ENCODE measurements at places on chromosomes 13 and 19.

GRCh38 chr13:93882086-93882651 lies 597.3 kb downstream of the DCT start:
- no peak for DNase-seq

DNA sequence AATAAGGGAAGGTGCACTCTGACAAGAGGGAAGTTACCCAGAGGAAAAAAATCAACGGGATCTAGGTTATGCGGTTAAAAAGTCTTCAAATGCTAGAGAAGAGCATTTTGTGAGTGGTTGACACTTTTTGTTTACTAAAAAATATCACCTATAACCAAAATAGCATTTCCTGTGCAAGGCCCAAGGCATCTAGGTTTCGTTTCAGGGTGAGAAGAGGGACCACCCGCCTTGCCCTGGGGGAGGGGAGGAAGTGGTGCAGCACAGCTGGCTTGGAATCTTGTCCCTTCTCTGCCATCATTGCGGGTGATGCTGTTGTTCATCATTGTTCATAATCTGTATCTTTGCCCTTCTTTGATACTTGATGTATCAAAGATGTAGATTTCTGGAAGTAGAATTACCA lies 80.6 kb downstream of the NUFIP1 start:
- DNase-seq = no peak

DNA sequence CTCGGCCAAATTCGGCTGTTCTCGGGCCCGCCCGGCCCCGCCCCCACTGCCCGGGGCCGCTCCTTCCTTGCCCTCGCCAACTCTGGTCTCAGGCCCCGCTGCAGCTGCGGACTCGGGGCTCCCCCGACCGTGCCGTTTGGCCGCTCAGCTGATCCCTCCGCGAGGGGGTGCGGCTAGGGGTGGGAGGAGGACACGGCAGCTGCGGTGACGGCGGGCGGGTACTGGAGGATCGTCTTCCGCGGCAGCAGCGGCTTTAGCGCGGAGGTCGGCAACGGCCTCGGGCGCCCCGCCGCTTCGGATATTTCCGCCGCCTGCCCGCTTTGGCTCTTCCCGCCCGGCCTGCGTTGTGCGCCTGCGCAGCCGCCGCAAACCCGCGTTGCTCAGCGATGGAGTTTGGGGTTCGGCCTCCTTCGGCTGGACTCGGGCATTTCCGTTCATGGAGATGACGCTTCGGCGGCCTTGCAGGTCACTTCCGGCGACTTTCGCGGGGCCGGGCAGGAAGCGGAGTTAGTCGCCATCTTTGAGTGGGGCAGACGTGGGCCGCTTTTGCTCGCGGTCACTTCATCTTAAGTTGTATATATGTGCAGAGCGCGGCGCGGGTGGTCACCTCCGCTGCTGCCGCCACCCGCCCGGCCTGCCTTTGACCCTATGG lies 338 bp upstream of the UBE2M start:
- DNase-seq = no peak

GRCh38 chr13:23822252-23822824 lies 66.9 kb downstream of the MIPEP start:
- DNase-seq = no peak

- no peak for DNase-seq
Observed at GRCh38 chr13:59755632-59756290, 408.0 kb downstream of the DIAPH3 start.

DNA sequence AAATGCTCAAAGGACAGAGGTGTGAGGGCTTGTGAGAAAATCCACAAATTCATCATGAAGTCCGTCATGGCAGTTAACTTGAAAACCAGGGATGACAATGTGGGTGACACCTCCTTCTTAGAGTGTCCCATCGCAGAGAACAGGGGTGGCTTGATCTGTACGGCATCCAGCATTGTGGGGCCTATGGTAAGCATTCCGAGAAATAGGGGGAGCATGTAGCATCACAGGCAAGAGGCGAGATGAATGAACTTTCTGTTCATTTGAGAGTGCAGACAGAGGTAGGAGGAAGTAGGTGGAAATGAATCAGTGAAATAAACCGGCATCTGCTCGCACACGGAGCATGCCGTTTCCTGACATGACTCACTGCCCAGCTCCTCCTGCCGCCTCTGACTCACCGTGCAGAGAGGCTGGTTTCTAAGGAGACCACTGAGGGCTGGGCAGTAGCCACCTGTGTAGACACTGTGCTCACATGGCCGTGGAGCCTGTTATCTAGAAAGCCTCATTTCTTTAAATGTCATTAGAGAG lies 339.0 kb downstream of the RFC3 start:
- DNase-seq = no peak

DNA sequence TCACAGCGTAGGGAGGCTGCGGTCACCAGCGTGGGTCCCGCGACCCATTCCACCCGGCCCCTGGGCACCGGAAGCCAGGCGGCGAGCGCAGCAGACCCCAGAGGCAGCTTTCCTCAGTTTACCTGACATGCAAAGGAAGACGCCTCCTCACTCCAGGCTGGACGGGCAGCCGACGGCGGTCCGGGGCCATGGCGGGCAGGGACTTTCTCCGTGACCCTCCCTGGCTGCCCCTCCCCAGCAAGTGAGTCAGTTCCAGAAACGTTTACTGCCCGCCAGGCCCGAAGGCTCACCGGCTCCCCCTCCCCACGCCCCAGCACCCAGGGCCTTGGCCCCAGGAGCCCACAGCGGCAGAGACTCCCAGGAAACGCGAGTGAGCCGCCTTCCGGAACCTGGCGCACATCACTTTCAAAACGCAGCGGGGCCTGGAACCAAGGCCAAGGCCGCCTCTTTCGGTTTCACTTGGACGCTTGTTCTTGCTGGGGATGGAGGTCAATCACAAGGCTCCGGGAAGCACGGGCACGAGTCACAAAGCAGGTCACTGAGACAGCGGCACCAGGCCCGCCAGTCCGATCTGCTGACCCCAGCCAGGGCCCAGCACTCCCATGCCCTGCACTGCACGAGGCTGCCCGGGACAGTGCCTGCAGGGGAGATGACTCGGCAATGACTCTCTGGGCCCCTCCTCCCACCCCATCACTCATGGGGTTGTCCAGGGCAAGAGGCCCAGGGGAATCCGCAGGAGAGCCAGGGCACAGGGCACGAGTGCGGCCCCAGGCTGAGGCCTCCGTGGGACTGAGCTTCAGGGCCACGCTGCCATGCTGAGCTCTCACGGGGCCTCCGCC lies 5.3 kb downstream of the SBNO2 start:
- no peak for DNase-seq

- DNase-seq = no peak
Observed at GRCh38 chr13:53014495-53015443, 13.8 kb upstream of the OLFM4 start.

- DNase-seq = no peak
Observed at GRCh38 chr19:44817725-44818465, 9.0 kb downstream of the BCAM start.

- DNase-seq = no peak
Observed at GRCh38 chr13:50686551-50686950, 156.9 kb downstream of the DLEU7 start.

DNA sequence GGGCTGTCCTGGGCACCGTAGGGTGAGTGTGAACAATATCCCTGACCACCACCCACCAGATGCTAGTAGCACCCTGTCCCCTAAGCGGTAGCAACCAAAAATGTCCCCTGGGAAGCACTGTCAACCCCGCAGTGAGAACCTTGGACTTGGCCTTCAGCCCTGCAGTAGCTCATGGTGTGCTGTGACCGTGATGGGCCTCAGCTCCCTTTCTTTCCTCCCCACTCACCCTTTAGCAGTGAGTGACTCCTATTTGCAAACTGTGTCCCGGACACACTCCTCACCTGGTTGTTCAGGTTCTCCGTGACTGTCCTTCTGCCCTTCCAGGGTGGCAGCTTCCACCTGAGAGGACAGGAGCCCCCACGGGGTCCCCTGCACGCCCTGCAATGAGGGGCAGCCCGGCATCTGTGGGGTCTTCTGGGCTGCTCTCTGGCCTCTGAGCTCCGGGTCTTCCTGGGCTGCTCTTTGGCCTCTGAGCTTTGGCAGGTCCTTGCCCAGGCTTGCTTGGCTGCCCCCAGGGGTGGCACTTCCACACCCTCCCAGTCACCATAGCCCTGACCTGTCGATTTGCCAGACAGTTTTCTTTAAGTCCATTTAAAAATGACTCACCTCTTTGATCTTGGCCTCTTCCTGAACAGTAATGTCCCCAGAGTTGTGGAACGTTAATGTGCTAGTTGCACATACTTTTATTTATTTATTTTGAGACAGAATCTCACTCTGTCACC lies 3.8 kb downstream of the KDM4B start:
- no peak for DNase-seq

DNA sequence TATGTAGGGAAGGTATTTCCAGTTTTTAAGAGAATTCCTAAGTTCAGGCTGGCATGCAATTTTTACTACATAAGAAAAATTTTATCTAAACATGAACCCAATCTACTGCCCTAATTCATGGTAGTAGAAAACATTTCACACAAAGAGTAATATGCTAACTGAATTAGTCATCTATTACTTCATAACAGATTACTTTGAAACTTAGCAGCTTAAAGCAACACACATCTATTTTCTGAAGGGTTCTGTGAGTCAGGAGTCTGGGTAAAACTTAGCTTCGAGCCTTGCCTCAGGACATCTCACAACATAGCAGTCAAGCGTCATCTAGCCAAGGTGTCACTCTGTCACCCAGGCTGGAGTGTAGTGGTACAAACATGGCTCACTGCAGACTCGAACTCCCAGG lies 537.5 kb downstream of the DCT start:
- no peak for DNase-seq

DNA sequence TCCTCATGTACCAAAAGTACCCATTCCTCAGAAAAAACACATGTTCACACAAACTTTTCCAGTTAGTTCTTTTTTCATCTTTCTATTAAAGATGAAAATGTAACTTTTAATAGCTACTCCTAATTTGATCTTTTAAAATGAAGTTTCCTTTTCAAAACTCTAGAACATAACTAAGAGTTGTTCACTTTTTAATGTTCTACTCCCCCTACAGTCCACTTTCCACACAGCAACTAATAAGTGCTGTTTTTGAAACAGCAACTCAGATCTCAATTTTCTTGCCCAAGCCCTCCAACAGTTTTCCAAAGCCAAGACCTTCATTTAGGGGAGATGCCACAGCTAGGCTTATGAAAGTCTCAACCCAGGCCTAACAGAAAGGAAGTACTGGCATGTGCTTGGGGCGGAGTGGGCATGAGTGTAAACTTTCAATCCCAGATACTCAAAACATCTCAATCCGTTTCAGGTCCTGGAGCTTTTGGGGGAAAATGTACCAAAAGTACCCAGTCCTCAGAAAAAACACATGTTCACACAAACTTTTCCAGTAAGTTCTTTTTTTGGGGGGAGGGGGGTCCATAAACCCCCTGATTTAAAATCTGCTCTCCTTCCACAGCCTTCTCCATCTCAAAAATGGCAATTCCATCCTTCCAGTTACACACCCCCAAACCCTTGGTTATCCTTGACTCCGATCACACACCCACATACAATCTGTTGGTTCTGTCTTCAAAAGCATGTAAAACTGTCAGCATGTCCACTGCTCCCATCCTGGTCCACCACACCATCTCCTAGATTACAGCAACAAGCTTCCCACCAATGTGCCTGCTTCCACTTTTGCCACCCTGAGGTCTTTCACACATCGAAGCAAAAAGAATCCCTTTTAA lies 2.0 kb downstream of the FBL start:
- DNase-seq = no peak

- DNase-seq = no peak
Observed at GRCh38 chr13:23828086-23828485, 61.1 kb downstream of the MIPEP start.

DNA sequence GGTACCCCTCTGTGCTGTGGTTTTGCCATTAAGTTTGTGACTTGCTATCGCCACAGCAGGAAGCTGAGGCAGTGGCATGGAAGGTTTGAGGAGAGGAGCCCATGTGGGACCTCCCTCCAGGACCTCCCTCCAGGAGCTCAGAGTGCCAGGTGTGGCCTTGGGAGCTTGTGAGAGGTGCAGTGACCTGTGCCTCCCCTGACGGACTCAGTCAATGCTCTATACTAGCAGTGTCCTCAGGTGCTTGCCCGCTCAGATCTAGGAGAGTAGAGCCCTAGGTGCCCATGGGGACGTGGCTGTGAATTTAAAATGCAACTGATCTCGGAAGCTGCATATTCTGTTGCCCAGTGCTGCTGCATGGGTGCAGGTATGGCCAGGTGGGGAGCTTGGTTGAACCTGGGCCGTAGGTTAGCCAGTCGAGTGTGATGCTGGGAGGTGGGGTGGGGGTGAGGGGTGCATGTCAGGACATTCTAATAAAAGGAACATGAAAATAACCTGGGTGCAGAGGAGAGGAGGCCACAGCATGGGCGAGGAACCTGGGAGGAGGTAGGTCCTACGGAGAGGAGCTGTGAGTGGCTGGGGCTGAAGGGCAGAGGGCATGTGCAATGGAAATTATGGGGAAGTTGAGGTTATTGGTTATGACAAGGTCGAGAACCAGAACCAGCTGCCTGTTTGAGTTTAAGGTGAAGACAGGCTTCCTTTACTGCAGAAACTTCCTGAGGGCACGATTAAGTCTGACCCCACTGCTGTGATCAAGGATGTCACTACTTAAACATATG lies 41.6 kb downstream of the TEX29 start:
- DNase-seq = no peak

GRCh38 chr19:47545061-47545948 lies 27.6 kb downstream of the ZNF541 start:
- no peak for DNase-seq

GRCh38 chr13:44425815-44426078 lies 52.1 kb downstream of the SERP2 start:
- DNase-seq = no peak

- DNase-seq = no peak
Observed at GRCh38 chr19:23378948-23379347, 16.3 kb downstream of the ZNF91 start.

- no peak for DNase-seq
Observed at GRCh38 chr13:40999416-40999815, 19.7 kb downstream of the ELF1 start.

GRCh38 chr13:27126859-27127258 lies 44.8 kb downstream of the USP12 start:
- no peak for DNase-seq

GRCh38 chr13:20195801-20196200 lies 3.1 kb upstream of the GJB2 start:
- DNase-seq = no peak

- DNase-seq = no peak
Observed at GRCh38 chr13:25190256-25190655, 18.2 kb upstream of the AMER2 start.

GRCh38 chr13:35925669-35926068 lies 205.5 kb downstream of the DCLK1 start:
- DNase-seq = no peak

DNA sequence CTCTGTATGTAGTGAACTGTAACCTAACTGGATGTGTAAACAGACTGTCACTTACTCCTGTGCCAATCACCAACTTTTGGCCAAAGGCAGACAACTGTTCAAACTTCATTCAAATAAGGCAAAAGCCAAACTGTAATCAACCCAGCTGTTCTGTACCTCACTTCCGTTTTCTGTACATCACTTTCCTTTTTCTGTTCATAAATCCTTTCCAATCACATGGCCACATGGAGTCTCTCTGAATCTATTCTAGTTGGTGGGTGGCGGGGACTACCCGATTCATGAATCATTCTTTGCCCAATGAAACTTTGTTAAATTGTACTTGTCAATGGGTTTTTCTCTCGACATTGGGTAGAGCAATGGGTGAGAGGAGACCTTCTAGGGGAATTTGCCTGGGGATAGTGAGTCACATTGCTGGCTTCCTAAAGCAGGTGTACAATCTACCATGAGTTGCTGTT lies 178.3 kb upstream of the RFC3 start:
- DNase-seq = no peak
